ENCODE measurements at places on chromosomes 11 and 22.

- DNase-seq, result no peak
Measured at GRCh38 chr22:42742940-42743339, 22.3 kb upstream of the A4GALT start.

GRCh38 chr11:94926698-94927237 is 46.6 kb downstream of the CWC15 start:
- DNase-seq, result no peak

- no peak for DNase-seq
Measured at GRCh38 chr22:20405291-20405930, 11.5 kb downstream of the ZNF74 start.

- no peak for DNase-seq
Measured at GRCh38 chr22:30858976-30859713, 109.4 kb downstream of the MORC2 start.

Measured in B cell (primary cell).